ENCODE measurements at places on chromosomes 16 and 17. TPM values are rescaled to one million over a fixed set of nuclear protein-coding genes. Genes with fewer than 3 reads are reported as not detected.

Gene RPL38
- polyA plus RNA-seq = 1,535 TPM

Gene PLXDC1
- polyA plus RNA-seq = 7.1 TPM

Gene TAC4
- polyA plus RNA-seq = not detected

Gene TMC5
- 0.05 TPM for polyA plus RNA-seq

Gene CD2BP2
- 50.2 TPM for polyA plus RNA-seq

Gene MMP25
- polyA plus RNA-seq = 0.82 TPM

Gene TP53TG3D
- 0.25 TPM for polyA plus RNA-seq

Gene RPL13
- 7,650 TPM for polyA plus RNA-seq

Gene CCDC144A
- polyA plus RNA-seq = 1.3 TPM

Gene ZNF750
- 2.7 TPM for polyA plus RNA-seq

Gene MT4
- not detected for polyA plus RNA-seq

Gene TP53TG3
- polyA plus RNA-seq = not detected

Gene CIITA
- 6.4 TPM for polyA plus RNA-seq

Gene CFAP97D1
- 0.05 TPM for polyA plus RNA-seq

Gene B3GNT9
- 26.4 TPM for polyA plus RNA-seq

Gene SLC52A1
- polyA plus RNA-seq = 0.35 TPM

Gene KRT23
- 0.87 TPM for polyA plus RNA-seq

Gene PRSS8
- polyA plus RNA-seq = 1.6 TPM

Gene TM4SF5
- 0.18 TPM for polyA plus RNA-seq

Gene CHST5
- polyA plus RNA-seq = 0.09 TPM

Gene MT1E
- polyA plus RNA-seq = 189 TPM

Gene GIT1
- 32.8 TPM for polyA plus RNA-seq

Gene ARHGAP23
- polyA plus RNA-seq = 39.8 TPM
